ENCODE measurements at places on chromosomes 7 and 10.

GRCh38 chr7:106110885-106111654 is 1.0 kb downstream of the SYPL1 start:
- DNase-seq = no peak

DNA sequence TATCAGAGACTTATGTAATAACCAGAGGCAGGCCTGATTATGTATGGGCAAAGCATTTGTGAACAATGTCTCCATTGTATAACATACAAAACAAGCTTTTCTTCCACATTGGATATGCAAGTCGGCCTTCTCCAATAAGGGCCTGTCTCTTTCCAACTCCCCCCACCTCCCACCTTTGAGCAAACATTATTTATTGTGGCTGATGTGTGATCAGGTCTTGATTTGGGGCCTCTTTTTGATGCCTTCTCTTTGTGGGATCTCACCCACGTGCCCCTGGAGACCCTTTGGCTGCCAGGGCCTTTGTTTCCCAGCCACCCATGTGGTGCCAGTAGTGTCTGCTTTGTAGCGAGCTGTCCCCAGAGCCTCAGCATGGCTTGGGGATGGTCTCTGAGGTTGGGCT is 53.0 kb downstream of the TCF7L2 start:
- DNase-seq = no peak

GRCh38 chr7:2444476-2444875 is 31.7 kb downstream of the GRIFIN start:
- no peak for DNase-seq

GRCh38 chr7:40197527-40197926 is 62.7 kb downstream of the SUGCT start:
- DNase-seq = no peak

DNA sequence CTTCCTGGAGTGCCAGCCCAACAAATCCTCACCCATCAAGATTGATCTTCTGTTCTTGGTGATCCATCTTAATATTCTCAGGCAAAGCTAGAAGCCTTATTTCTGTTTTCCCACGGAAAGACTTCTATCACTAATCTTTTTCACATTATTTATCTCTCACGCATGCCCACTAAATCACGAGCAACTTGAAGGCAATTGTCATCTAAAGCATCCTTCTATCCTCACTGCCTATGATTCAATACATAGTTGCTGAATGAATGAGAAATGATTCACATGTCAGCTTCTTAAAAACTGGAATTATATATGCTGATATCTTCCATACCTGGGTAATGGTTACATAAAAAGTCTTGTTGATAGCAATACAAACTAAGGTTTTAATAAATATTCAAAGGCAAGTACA is 12.6 kb upstream of the COL1A2 start:
- DNase-seq = no peak

GRCh38 chr10:29648114-29648982 is 13.6 kb upstream of the SVIL start:
- DNase-seq = no peak

DNA sequence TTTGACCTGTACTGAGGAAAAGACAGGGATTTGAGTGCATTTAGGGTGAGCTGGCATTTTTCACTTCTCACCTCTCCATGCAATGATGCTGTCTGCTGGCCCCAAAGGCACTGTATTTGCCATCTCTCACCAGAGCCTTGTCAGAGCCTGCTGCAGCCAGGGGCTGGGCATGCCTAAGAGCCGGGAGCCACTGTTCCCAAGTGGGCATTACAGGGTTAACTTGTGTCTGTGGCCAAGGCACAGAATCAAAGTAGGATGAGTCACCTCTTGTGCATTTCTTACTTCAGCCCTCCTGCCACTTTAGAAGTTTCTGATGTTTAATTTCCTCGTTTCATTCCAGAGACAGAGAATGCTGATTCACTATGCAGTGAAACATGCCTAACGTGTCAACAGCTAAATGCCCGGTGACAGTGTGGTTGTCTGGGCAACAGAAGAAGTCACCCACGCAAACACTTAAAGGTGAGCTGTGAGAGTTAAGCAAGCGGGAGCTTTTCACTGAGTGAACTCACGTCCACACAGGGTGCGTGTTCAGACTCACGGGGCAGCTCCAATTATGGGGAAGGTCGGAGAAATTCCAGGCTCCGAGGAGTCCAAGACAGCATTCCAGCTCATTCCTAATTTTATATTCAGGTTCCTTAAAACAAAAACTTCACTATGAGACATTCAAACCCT is 57.1 kb upstream of the IGFBP3 start:
- DNase-seq = no peak

DNA sequence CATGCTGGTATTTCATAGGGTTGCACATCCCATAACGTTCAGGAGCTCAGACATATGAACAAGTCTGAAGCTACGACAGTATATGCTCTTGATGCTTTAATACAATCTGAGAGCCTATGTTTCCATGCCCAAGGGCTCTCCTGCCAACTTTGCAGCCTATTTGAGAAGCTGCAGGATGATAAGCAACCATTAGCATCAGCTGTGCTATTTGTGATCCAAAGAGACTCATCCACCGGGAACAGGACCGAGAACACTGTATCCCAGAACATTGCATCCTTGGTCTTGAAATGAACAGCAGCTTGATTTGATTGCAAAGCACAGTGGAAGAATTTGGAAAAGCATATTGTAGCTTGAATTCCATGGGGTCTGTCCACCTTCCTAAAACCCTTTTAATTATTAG is 156.2 kb upstream of the PTER start:
- no peak for DNase-seq

DNA sequence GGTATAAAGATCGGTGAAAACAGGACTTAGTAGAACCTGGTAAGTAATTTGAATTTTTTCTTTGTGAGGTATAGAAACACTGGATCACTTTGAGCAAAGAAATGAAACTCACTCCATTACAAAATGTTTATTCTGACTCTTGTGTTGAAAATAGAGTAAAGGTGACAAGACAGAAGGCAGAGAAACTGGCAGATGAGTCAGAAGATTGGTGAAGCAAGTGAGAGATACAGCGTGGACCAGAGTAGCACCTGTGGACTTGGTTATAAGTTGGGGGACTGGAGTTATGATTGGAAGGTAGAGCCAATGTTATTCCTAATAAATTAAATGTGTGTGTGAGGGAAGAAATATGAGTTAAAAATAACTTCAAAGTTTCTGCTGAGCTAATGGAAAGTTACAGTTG is 620.9 kb downstream of the ZWINT start:
- DNase-seq = no peak

GRCh38 chr7:12695965-12696364 is 8.5 kb downstream of the ARL4A start:
- no peak for DNase-seq

- no peak for DNase-seq
Measured at GRCh38 chr7:127807829-127808228, 155.8 kb downstream of the SND1 start.

GRCh38 chr7:26007510-26007909 is 144.5 kb upstream of the NFE2L3 start:
- no peak for DNase-seq

GRCh38 chr10:62527019-62527827 is 153.1 kb downstream of the ZNF365 start:
- DNase-seq = no peak

- DNase-seq = no peak
Measured at GRCh38 chr10:79103585-79103984, 34.8 kb downstream of the ZMIZ1 start.

DNA sequence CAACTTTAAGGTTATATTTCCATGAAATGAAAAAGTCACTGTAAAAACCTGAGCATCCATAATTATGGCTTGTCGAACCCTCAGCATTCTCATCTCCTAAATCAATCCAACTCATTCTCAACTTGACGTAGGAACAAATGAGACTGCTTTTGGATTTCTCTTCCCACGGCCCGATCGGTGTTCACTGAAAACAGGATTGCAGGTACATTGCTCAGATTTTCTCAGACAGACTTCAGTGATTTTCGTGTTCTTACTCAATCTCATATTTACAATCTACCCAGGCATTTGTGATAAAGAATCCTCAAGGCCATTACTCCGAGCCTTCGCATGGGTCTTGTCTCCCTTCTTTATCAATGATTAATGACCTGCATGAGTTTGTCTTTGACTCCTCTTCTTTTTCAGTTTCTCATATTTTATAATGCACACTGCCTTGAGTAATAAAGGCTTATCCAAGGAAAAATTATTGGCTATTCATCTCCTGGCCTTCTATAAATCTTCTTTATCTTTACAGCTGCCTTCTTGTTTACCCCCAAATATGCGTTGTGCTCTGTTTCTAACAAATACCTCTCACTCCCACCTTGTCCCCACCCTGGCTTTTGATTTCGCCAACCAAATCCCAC is 90.4 kb upstream of the MYO3A start:
- no peak for DNase-seq

DNA sequence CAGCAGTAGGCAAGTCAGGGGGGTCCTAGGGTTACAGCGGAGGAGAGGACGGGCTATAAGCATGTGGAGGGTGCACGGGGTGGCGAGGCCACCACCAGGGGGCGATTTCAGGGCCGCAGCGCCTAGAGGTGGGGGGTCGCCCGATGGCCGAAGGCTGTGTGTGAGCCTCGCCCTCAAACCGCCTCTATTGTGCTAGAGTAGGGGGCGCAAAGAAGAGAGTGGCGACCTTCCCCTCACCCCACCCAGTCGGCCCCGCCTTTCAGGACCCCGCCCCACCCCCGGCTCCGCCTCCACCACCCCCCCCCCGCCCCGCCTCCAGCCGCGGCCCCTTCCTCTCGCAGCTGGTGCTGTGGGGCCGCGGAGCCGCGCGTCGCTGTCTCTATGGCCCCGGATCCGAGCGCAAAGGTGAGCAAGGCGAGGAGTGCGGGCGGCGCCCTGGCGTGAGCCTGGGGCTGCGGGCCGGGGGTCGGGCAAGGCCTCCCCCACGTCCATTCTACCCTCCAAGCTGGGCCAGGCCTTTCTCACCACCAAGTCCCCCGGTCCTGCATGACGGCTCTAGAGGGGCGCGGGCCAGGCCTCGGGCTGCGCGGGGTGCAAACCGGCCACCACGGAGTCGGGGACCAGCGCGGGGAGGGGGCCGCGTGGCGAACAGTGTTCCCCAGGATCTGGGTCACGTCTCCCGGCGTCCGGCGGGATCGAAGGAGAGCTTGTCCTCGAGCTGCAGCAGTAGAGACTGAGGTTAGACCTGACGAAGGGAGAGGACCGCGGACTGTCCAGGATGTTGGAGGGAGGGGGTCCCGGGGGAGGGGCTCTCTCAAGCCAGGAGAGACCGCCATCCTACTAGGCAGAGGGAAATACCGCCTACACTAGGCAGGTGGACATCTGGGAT is at the start of gene SEMA4G:
TSS of gene SEMA4G (plus strand) at position 318 of the 889 bp plus-strand sequence. CDS start 3,409 bp downstream, outside the sequence.
- peak; percentile 82 for DNase-seq

- DNase-seq = no peak
Measured at GRCh38 chr7:137667633-137668387, 179.0 kb downstream of the DGKI start.

DNA sequence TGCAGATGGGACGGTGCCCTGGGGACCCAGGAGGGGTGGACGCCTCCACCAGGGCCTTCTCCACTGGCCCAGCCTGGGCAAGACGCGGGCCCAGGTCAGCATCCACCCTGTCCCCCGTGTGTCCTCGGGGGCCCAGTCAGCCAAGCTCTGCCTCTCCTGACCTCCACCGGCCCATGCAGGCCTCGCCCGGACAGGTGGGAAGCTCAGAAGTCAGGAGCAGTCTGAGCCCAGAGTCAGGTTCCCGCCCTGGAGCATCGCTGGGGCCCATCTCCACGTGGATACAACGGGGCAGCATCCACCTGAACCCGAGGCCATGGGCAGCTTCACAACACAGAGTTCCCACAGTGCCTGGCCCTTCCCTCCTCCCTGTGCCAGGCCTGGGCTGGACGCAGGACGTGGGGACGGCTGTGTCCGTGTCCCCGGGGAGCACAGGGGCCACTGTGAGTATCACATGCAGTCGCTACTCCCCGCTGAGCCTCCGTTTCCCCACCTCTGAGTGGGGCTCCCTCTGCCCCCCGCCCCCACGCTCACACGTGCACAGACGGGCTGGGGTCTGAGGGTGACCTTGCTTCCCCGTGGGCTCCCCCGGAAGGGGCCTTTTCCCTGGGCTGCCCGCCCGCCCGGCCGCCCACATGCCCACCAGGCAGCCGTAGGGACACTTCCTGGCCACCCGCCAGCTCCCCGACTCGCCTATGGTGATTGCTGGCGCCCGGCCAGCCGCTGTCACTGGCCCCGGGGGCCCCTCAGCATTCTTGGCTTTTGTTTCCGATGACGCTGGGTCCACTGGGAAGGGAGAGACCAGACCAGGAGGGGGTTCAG is 64.3 kb downstream of the PDGFA start:
- DNase-seq = no peak

- DNase-seq = no peak
Measured at GRCh38 chr7:2554661-2555111, 638 bp downstream of the BRAT1 start.

GRCh38 chr10:55426138-55426537 is 625.1 kb upstream of the PCDH15 start:
- peak; percentile 36 for DNase-seq

- no peak for DNase-seq
Measured at GRCh38 chr10:6050801-6051445, 11.2 kb downstream of the IL2RA start.

- DNase-seq = no peak
Measured at GRCh38 chr7:116583653-116584052, 58.8 kb downstream of the CAV1 start.

GRCh38 chr7:49775949-49776443 is 2.6 kb downstream of the VWC2 start:
- DNase-seq = no peak

GRCh38 chr10:69538461-69538860 is 34.8 kb downstream of the NEUROG3 start:
- DNase-seq = no peak

DNA sequence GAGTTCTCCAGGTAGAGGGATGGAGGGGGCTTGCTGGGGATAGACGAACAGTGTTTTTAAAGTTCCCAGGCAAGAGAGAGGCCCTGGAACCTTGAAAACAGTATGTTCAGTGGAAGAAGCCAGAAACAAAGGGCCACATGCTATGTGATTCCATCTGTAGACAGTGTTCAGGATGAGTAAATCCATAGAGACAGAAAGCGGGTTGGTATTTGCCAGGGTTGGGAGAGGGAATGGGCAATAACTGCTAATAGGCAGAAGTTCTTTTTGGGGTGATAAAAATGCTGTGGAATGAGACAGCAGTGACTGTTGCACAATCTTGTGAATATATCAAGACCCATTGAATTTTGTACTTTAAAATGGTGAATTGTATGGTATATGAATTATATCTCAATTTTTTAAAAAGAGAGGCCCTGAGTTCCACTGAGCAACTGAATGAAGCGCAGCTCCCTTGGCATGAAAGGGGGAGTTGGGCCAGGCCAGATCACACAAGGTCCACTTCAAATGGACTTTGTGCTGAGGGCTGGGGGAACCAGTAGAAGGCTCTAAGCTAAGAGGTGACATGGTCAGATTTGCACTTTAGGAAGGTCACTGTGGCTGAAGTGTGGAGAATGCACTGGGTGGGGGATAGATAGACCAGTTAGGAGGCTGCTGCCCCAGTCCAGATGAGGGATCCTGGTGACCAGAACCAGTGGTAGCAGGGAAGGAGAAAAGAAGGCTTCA is 34.0 kb downstream of the LEP start:
- DNase-seq = no peak

DNA sequence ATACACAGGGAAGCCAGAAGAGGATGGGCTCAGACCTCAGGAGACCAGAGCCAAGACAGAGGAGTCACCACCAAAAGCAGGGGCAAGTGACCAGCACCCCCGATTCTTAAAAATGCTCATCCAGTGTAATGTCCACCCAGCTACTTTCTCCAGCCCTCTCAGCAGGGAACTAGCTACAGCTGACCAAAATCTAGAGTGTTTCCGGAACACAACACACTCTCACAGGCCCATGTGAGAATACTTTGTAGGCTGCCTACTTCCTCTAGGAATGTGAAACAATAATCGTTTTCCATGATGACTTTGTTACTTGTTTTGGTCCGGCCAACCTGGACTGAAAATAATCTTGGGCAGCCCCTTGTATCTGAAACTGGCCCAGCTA is 14.5 kb downstream of the PSAP start:
- DNase-seq = no peak

Measured in nephron progenitor cell (in vitro differentiated cells).